ENCODE measurements at places on chromosomes 11 and 22. TPM values are rescaled to one million over a fixed set of nuclear protein-coding genes. Genes with fewer than 3 reads are reported as not detected.

The TMEM151A gene
- 0.15 TPM for total RNA-seq

The CD3E gene
- not detected for total RNA-seq

DNA sequence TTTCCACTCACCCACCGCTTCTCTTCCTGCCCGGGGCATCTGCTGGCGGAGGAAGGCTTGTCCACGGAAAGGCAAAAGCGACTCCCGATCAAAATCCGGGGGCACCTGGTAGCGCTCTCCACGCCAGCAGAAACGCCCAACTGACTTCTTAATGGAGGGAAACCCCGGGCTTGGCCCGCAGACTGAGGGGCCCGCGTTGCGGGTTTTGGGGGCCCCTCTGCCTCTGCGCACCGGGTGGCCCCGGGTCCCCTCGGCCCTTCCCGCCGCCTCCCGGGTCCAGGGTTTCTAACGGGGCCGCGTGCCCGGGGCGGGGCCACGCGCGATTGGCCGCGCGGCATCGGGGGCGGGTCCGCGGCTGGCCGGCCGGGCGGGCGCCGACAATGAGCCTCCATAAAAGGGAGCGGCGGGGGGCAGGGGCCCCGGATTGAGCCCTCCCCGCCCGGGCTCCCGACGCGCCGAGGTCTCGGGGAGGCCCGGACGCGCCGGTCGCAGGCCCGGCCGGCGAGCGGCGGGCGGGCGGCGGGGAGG is at the start of gene SPINDOC:
Gene SPINDOC, plus strand, starts transcription at position 422 of the 528 bp plus-strand sequence. CDS start 231 bp downstream, outside the sequence.
- no peaks in the 10 kb centered on the region for H3K27me3 ChIP-seq
- H3K4me1 ChIP-seq = peaks cover 17% of the 10 kb centered on the region
- H3K4me3 ChIP-seq = peak within 1 kb of the TSS; percentile 99
- peak; percentile 84 for DNase-seq

DNA sequence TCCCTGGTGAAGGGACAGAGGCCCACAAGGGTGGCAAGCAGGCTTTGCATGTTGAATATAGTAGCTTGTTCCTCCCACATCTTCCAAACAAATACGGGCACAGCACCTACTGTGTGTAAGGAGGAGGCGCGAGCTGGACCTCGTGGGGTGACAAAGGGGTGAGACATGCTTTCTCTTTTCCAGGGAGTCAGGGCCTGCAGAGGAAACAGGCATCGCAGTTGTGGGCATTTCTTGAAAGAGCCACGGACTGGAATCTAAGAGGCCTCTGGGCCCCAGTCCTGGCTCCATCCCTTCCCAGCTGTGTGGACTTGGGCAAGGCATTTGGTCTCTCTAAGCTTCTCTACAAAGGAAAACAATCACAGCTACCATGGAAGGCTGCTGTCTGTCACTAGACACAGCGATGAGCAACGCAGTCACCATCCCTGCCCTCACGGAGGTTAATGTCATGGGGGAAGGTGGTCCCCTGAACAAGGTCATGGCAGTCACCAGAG is 13.0 kb upstream of the CDC42EP1 start:
- H3K4me1 ChIP-seq = peaks cover 62% of the 10 kb centered on the region
- peak overlapping the region; percentile 23 for H3K27ac ChIP-seq
- no peak overlapping the region for H3K4me3 ChIP-seq
- H3K36me3 ChIP-seq = no peaks in the 10 kb centered on the region
- no peak for DNase-seq

GRCh38 chr22:23216461-23217170 is 36.3 kb downstream of the BCR start:
- H3K4me1 ChIP-seq = peaks cover 47% of the 10 kb centered on the region
- no peak for DNase-seq
- H3K4me3 ChIP-seq = no peak overlapping the region
- H3K27me3 ChIP-seq = no peaks in the 10 kb centered on the region

- H3K4me3 ChIP-seq = peak overlapping the region; percentile 93
- no peak for DNase-seq
- H3K27ac ChIP-seq = peak overlapping the region; percentile 77
- no peaks in the 10 kb centered on the region for H3K36me3 ChIP-seq
- no peaks in the 10 kb centered on the region for H3K27me3 ChIP-seq
Observed at GRCh38 chr11:63682066-63683021, 1.0 kb downstream of the RTN3 start.

DNA sequence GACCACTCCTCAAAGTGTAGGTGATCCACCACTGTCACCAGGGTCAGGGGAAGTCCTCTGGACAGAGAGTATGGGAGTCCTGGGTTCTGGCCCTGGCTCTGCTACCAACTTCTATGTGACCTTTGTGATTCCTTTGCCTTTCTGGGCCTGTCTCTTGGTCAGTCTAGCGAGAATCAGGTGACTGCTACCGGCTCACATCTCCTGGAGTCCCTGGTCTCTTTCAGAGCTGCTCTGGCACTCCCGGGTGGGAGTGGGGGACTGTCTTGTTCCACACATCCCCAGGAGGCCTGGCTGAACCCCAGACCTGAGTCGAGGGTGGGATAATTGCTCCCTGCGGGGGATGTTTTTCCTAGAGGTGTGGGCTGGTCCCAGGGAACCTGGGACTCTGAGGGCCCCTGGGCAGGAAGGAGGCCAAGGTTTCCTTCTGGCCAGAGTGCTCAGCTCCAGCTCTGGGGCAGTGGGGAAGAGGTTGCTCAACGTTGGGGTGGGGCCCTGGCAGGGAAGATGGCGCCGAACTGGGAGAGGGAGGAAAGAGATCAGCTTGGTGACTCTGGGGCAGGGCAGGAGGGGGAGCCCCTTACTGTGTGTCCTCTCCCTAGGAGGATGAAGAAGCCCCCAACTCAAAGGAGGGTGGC is 2.1 kb downstream of the SOX10 start:
- H3K4me1 ChIP-seq = no peaks in the 10 kb centered on the region
- no peak overlapping the region for H3K4me3 ChIP-seq

- H3K4me1 ChIP-seq = no peaks in the 10 kb centered on the region
- no peak for DNase-seq
Observed at GRCh38 chr22:37218399-37218770, 6.1 kb upstream of the SSTR3 start.

GRCh38 chr11:114050258-114050927 is 9.1 kb upstream of the ZBTB16 start:
- H3K27me3 ChIP-seq = peaks cover 99% of the 10 kb centered on the region
- H3K36me3 ChIP-seq = no peaks in the 10 kb centered on the region
- H3K4me1 ChIP-seq = no peaks in the 10 kb centered on the region
- no peak overlapping the region for H3K4me3 ChIP-seq
- no peak overlapping the region for H3K27ac ChIP-seq

All from PC-9 (cell line).